ENCODE measurements at places on chromosomes 3 and 15.

DNA sequence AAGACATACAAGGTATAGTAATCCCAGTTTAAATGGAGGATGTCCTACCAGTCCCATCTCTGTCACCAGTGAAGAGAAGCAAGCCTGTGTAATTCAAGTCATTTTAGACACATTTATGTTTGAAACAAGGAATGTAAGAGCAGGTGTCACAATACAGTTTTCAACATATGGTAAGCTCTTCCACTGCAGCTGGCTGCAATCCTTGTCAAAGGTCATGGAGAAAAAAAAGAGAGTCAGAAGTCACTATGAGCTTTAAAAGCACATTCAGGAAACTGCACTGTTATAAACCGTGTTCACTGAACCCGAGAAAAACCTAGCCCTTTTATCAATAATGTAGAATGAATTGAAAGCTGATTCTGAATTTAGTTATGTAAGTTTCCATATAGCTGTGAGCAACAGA lies 206.4 kb downstream of the NAALADL2 start:
- no peak for DNase-seq

- DNase-seq, result no peak
These were observed 177.2 kb downstream of the CBLB start for GRCh38 chr3:105691633-105692032.

- no peak for DNase-seq
These were observed 1.6 kb downstream of the FAM174B start for GRCh38 chr15:92653836-92654539.

DNA sequence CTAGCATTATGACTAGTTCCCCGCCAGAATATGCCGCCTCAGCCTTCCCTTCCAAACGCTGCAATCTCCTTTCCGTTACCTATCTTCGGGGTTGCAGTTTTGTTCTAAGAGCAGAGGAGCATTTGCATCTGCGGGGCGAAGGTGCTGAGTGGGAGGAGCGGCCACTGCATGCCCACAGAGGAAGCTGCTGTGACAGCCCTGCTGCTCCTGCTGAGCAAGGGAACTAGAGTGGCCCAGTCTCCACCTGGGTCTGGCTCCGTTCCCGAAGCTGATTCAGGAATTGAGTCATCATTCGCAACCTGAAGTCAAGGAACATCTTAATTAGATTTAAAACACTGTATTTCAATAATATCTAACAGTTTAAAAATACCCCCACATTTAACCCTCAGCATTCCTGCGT lies 98.2 kb upstream of the TJP1 start:
- DNase-seq, result no peak

- no peak for DNase-seq
These were observed 1.1 kb upstream of the VPS18 start for GRCh38 chr15:40893019-40893670.
